Left colon (tissue), 2 donors: ENCODE measurements at places on chromosomes 7 and 10. TPM values are rescaled to one million over a fixed set of nuclear protein-coding genes. Genes with fewer than 3 reads are reported as not detected.

DNA sequence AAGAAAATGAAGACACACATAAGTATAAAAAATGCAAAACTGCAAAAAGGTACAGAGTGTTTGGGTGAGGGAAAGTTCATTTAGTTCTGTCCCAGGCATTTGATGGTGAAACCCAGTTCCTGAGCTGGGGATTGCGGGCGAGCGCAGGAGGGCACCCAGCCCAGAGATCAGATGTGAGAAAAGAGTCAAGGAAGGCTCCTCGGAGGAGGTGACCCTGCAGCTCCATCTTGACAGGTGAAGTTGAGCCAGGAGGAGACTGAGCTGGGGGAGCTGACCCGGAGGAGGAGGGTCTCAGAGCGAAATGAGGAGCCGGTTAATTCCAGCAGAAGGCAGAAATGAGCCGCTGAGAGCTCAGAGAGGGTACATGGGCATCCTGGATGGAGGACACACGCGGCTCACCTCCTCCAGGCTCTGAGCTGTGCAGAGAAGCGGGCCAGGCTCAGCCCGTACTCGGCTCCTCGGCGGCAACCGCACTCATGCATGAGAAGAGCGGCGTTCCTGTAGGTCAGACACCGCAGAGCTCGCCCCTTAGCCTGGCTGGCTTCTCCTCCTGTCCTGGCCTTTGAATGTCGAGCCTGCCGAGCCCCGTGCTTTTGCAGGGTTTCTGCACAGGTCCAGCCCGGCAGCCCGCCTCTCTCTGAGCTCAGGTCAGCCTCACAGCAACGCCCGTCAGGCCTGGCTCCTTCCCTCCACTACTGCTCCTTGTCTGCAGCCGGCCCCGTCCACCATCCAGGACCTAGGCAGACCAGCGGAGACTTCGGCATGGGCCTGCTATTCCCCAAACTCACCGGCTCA lies 9.5 kb upstream of the RAMP3 start:
- DNase-seq: no peak

- DNase-seq: peak; percentile 46
Observed at GRCh38 chr10:22315455-22316285, 518 bp upstream of the COMMD3 start.

The EPO gene
- not detected for total RNA-seq

DNA sequence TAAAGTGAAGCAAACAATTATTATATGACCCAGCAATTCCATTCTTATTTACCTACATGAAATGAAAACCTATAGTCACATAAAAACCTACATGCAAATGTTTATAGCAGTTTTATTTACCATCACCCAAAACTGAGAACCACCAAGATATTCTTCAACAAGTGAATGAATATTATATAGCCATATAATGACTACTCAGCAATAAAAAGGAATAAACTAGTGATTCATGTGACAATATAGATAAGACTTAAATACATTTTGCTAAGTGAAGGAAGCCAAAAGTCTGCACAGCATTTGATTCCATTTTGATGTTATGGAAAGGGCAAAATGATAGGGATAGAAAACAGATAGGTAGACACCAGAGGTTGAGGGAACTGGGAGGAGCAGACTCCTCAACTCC lies 31.7 kb downstream of the PODXL start:
- no peak for DNase-seq

The LIPN gene
- not detected for total RNA-seq

The KLF6 gene
- 434 TPM for total RNA-seq

DNA sequence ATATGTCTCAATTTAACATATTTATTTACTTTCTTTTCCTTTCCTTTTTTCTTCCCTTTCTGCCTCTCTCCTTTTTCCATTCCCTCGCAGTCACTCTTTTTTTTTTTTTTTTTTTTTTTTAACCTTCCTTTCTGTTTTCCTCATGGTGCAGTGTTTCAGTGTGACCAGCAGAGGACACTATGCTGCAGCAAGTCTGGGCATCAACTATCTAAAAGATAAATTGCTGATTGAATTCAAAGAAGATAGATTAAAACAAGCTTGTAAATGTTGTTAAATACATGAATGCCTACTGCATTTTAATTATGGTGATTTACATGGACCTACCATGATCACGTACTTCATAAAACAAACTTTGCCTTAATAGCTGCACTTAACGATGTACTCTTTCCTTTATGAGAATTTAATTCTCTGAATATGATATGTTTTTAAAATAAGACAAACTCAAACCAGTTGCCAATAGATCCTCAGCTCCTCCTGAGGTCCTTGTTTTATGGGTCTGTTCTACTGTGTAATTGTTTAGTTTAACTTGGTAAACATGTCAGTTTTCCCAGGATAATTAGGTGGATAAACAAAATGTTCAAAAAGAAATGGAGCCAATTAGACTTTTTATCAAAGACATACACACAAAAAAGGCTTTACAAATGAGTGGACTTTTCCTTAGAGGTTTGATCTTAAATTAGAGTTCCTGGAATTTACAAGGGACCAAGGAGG lies 101.0 kb upstream of the AGR3 start:
- no peak for DNase-seq

- no peak for DNase-seq
Observed at GRCh38 chr10:132948351-132948750, 6.0 kb upstream of the CFAP46 start.

GRCh38 chr10:89458291-89458690 lies 43.9 kb downstream of the IFIT5 start:
- no peak for DNase-seq
